ENCODE measurements at places on chromosomes 7 and 10.

- no peak for DNase-seq
Measured at GRCh38 chr7:66033471-66034385, 41.9 kb upstream of the ASL start.

DNA sequence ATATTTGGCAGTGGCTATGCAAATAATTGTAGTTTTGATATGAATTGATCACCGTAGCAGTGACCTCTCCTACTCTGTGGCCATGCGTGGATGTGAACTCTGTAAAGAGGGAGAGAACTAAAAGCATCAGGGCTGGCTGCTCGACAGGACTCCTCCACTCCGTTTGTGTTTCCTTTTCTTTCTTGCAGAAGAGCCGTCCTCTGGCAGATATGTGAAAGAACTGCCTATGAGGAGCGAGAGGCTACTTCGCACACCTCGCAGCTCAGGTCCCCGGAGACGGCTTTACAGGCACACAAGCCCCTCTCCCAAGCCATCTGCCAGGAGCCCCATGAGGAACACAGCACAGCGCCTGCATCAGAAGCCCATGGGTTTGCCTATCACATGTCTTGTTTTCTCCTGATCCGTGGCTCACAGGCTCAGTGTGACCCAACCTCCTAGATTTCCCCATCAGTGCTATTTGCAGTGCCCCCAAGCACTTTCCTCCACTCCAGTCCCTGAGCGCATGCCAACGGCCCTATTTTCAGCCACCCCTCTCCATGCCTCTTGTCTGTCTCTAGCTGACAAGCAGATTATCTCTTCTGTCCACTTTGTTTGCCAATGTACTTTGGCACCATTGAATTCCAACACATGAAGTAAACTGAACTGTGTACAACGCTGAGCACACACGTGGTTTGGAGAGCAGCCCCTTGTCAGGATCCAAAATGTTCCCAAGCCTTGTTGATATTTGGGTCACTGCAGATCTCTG, 164.3 kb upstream of the AKR1E2 start:
- no peak for DNase-seq

DNA sequence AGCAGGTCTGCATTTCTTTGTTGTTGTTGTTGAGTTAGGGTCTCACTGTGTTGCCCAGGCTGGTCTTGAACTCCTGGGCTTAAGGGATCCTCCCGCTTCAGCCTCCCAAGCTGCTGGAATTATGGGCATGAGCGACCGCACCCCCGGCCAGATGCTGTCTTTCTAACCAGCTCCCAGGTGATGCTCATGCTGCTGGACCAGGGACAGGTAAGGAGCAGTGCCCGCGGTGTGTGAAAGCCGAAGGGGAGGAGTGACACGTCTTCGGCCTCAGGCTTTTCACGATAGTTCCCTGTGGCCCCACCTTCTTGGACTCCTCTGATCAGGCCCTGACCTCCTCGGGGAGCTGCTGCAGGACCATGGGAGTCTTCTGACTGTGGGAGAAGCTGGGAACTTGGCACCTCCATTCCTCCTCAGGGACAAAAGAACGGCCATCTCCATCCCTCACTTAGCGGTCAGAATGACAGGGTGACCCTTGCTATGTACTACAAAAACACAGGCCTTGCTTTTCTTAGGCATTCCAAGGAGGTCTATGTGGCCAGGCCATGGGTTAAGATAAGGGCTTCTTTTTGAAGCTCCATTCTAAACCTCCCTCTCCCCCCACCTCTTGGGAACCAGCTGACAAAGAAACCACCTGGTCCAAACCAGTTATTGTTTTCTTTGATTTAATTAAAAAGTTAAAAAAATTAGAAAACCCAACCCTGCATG, 5.5 kb downstream of the SFRP5 start:
- DNase-seq, result no peak

DNA sequence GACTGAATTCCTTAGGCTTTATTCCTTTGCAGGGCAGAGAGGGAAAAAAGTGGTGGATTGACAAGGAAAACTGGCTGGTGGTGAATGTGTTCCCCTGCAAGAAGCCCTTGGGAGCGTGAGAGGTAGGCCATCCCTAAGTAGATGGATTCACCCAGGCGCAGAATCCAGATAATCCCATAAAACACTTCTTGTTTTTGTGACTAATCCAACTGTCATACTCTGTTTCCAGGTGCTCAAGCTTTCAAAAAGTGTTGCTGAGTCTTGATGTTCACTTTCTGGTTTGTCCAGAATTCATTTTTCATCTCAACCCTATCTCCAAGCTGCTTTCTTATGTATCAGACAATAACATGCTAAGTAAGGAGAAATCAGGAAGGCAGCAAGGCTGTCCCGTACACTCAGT, 250.8 kb upstream of the HABP2 start:
- no peak for DNase-seq

DNA sequence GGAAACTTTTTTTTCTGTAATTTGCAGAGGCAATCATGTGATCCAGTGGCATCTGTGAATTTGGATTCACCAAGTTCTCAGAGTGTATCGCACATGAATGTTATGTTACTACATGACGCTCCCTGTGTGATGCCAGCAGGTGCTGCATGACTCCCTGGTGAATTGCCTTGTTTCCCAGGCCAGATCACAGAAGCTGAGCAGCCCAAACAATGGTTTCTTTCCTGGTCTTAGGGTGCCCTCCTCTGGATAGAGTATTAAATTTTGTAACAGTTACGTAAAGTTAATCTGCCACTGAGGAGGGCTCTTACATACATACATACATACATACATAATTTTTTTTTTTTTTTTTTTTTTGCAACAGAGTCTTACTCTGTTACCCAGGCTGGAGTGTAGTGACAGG, 3.6 kb downstream of the ZSCAN21 start:
- no peak for DNase-seq

GRCh38 chr7:137169282-137169698, 174.2 kb downstream of the PTN start:
- DNase-seq, result no peak

DNA sequence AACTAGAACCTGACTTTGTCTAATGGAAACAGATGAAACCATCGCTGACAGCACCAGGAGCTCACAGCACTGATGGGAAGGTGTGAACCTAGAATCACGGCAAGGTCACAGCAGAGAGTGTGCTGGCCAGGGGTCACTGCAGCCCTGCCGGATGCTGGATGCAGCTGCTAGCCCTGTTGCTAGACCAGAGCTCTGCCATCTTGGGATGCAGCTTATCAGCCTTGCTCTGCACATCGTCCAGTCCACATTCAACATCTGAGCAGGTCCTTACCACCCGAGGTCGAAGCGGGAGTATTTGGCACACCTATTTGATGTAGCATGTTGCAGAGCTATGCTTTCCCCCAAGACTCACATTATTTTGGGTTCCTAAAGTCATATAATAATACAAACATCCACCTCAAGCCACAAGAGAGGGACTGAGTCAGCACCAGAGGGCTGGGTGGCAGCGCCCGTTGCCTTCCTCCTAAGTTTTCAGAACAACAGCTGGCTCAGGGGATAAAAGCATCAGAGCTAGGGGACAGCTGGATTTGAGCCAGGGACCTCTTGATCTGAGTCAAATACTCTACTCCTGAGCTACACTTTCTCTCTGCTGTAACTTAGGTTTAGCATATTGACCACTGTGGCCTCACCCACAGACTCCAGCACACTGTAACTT, 135.3 kb downstream of the ZNF467 start:
- DNase-seq, result no peak

DNA sequence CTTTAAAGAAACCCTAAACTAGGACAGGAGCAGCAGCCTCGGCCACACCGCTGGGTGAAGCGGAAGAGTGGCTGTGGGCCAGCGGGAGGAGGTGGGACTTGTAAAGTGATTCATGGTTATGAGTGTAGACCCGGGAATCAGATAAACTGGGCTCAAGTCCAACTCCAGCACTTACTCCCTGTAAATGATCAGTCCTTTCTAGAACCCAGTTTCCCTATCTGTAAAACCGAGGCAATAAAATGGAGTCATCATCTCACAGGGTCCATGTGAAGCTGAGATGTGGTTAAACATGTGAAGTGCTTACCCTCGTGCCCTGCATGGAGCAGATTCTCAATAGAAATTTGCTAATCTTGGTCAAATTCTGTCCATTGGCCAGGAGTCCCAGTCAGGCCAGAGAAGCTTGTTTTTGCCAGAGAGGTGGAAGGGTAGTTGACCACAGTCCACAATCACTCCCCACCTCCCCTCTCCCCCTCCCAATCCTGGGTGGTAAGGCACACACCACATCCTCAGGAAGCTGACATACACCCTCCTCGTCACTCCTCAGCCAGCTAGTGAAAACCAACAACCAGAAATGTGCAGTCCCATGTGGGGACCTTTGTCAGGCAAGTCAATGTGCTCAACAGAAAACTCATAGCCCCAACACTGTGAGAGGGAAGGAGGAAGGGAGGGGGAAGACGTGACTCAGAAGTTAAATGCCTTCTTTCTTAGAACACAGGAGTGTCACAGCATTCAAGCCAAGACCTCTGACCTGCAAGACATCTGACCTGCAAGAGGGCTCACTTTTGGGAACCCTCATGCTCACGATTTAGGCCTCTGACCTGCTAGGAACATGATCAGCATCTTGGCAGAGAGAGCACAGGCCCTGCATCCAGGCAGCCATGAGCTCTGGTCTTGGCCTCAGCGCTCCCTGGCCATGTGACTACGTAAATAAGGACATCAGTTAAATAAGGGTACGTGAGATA, 145.1 kb downstream of the PLXNA4 start:
- peak; percentile 30 for DNase-seq

- no peak for DNase-seq
Measured at GRCh38 chr7:37018954-37019353, 294.7 kb upstream of the AOAH start.

- no peak for DNase-seq
Measured at GRCh38 chr10:62437696-62438095, 63.5 kb downstream of the ZNF365 start.

DNA sequence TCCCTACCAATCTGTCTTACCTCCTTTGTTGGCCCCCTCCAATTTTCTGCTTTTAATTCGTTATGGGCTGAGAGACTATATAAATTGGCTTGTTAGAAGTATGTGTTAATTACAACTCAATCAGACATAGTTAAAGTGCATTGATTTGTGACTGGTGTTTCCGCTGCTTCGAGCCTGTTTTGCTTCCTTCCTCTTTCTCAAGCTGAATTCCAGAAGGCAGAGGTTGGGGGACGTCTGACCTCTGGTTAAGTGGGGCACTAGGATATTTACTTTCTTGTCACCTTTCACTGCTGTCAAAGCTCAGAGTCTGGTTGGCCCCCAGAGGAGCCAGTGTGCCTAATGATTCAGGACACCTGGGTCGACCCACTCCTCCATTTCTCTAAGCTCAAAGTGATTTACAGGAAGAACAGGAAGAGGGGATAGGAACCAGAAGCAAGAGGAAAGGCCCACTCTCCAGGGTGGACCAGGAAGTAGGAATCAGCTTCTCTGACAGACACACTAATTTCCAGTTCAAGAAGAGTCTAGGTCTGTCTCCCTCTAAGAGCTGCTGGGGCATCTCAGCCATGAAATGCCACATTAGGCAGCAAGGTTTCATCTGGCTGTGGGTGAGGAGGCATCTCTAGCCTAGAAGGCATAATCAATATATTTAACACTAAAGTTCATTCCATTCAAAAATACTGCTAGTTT, 397.2 kb upstream of the NPVF start:
- no peak for DNase-seq

DNA sequence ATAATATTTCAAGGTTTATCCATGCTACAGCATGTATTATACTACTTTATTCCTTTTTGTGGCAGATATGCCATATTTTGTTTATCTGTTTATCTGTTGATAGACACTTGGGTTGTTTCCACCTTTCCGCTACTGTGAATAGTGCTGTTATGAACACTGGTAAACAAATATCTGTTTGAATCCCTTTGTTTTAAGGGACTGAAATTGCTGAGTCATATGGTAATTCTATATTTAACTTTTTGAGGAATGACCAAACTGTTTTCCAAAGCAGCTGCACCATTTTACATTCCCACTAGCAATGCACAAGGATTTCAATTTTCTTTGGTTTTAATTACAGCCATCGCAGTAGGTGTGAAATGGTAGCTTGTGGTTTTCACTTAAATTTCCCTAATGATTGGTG, 3.4 kb downstream of the C10orf53 start:
- no peak for DNase-seq

- DNase-seq, result no peak
Measured at GRCh38 chr10:119535837-119536507, 6.5 kb downstream of the RGS10 start.

DNA sequence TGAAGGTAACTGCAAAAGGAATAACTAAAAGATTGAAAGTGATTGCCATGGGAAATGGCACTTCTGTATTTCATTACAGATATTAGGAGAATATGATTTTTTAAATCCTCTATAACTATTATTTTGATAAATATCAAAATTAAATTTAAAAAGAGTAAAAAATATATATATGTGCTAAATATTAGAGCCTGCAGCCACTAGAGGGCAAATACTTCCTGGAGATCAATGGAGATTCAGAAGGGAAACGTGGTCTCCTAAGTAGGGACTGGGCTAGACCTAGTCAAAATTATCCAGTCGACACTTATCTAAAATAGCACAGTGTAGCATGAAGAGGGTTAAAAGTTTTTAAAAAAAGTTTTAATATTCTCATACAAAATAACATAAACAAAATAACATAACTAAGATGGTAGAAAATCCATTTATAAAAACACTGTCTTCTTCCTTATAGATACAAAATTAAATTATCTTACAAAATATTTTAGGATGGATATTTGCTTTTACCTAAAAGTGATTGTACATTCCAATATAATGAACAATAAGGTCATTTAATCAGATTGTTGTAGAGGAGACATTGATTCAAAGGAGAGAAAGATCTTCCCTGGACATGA, 434.3 kb downstream of the MDFIC start:
- no peak for DNase-seq

DNA sequence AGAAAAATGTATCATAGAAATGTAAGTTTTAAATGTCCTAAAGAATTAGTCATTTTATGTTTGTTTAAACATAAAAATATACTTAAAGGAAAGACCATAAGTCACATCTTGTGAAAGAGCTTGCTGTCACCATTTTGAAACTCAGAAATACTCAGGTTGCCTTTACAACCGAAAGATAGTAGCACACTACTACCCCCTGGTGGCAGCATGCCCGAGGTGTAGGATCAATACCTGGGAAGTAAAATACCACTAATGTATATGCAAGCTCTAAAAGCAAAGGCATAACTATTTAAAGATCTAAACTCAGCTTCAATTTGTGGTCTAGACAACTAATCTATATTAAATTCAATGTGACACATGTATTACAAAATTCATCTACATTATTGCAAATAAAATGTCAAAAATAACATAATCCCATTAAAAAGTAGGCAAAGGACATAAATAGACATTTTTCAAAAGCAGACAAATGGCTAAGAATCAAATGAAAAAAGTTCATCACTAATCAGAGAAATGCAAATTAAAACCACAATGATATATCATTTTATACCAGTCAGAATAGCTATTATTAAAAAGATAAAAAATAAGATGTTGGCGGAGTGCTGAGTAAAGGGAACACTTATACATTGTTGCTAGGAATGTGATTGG, 47.7 kb upstream of the FGL2 start:
- peak; percentile 75 for DNase-seq

Measured in stimulated activated naive CD4-positive, alpha-beta T cell treated with Interleukin-2 at 50 U/mL for 16 hours (primary cell).